ENCODE measurements at places on chromosomes 2 and 18.

DNA sequence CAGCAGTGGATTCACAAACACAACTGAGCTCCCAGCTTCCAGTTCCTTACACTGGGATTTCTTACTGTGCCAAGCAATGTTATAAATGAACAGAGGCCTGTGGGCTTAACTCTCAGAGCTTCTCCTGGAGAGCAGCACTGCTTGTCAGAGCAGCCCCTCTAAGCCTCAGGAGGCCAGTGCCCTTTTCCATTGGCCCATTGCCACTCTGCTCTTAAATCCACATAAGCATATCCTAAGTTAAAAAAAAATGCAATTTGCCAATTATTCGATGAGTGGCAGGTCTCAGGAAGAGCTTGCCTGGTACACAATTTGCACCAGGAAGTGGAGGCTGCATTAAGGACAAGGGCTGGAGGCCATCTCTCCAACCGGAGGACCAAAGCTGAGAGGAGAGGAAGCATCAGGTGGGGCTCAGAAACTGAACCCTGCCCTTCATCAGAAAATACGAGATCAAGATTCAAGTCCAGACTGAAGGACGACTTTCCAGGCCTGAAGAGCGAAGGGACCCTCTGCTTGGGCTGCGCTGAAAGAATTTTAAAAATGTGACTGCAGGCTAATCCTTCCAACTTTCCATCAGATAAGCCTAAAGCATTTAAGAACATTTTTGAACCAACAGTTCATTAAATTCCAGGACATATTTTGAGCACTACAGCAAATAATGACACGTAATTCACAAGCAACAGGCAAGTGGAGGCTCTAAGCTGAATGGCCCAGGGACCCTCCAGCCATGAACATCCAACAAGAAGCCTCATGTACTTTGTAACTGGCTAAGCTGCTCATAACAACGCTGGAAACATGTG lies 28.4 kb upstream of the PXDN start:
- H3K27me3 ChIP-seq = no peaks in the 10 kb centered on the region
- H3K4me1 ChIP-seq = no peaks in the 10 kb centered on the region
- no peaks in the 10 kb centered on the region for H3K36me3 ChIP-seq
- no peak overlapping the region for H3K4me3 ChIP-seq

DNA sequence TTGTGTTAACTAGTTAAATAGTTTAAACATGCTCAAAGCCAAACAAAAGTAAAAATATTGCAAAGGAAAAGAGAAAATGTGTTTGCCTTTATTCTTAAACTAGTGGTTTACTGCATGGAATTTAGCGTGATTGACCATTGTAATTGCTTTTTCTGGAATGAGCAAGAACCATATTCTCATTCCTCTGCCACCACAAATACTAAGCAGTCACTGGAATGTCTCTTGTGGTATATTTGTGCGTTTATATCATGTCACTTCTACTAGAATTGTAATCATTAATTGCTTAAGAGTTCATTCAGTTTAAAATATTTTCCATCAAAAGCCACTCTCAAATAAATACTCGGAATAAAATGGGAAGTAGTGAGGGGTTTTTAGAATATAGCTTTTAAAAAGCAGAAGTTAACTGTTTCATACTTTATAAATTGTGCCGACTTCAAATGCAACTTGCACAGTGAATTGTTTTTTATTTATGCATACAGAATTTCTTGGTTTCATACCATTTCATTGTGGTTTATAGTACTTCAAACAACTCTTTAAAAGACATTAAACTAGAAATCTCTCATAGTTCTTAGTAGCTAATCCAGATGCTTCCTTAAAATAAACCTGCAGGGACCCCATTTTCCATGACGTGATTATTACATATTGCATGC lies 288.1 kb downstream of the EPHA4 start:
- H3K27me3 ChIP-seq = no peaks in the 10 kb centered on the region
- no peak for DNase-seq
- H3K4me1 ChIP-seq = no peaks in the 10 kb centered on the region
- H3K36me3 ChIP-seq = no peaks in the 10 kb centered on the region
- no peak overlapping the region for H3K27ac ChIP-seq

DNA sequence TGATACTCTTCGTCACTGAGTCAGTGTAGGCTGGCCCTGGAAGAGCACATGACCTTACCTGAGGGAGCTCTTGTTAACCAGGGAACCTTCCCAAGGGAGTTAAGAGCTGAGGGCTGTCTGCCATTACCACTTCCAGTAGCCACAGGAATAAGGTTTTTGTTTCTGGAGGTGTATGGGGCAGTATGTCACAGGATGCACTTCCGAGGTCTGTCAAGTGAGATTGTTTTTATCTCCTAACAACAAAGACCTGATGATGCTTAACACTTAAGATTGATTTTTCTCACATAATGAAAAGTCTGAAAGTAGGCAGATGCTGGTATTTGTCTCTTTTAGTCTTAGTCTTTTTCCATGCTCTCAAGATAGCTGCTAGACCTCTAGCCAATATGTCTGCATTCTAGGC lies 41.8 kb downstream of the PSMA8 start:
- peaks cover 6% of the 10 kb centered on the region for H3K4me1 ChIP-seq
- no peaks in the 10 kb centered on the region for H3K36me3 ChIP-seq
- no peak for DNase-seq

DNA sequence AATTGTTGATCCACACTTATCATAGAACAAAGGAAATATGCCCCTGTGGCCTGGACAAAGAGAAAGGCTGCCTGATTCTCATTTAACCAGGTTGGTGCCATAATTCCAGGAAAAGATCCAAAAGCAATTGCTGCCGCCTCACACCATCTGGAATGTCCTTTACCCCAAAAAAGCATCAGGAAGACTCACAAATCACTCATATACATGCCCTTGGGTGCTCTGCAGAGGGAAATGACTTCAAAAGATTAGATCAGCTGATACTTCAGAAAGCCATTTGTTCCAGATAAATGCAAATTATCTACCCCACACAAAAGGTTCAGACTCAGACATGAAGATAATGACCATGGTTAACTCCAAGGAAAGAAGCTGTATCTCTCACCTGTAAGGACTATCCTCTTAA lies 285.8 kb downstream of the C1D start:
- no peak for DNase-seq
- H3K27ac ChIP-seq = no peak overlapping the region
- no peaks in the 10 kb centered on the region for H3K4me1 ChIP-seq
- no peak overlapping the region for H3K4me3 ChIP-seq

DNA sequence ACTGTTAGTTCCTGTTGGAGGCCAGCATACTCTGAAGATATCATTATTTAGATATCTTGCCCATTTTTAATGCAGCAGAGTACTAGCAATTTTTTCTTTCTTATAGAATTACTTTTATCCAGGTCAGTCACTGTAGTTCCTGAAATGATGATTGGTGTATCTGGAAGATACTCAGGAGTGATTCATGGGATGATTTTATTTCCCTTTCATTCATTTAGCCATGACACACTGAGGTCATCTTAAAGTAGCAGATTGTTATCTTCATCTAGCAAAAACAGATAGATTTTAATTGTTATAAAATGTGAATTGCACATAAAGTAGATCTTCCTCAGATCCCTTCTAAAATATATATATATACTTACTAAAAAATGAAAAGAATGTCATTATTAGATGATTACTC lies 109.1 kb downstream of the PIK3C3 start:
- H3K27ac ChIP-seq = no peak overlapping the region
- H3K4me3 ChIP-seq = no peak overlapping the region
- peaks cover 7% of the 10 kb centered on the region for H3K4me1 ChIP-seq

GRCh38 chr2:128314348-128315121 lies 4.1 kb downstream of the HS6ST1 start:
- H3K4me3 ChIP-seq = no peak overlapping the region
- H3K27me3 ChIP-seq = peaks cover 10% of the 10 kb centered on the region
- peaks cover 9% of the 10 kb centered on the region for H3K4me1 ChIP-seq
- no peak overlapping the region for H3K27ac ChIP-seq
- DNase-seq = peak; percentile 34
- H3K36me3 ChIP-seq = no peaks in the 10 kb centered on the region

DNA sequence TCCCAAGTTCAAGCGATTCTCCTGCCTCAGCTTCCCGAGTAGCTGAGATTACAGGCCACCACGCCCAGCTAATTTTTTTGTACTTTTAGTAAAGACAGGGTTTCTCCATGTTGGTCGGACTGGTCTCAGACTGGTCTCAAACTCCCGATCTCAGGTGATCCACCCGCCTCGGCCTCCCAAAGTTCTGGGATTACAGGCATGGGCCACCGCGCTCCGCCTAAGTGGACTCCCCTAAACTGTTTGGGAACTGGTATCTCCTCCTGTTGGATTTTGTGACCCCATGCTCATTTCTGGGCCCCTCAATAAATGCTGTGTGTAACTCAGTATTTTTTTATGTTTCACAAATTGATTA lies 5.2 kb downstream of the SCTR start:
- H3K4me3 ChIP-seq = no peak overlapping the region
- peaks cover 24% of the 10 kb centered on the region for H3K27me3 ChIP-seq
- no peaks in the 10 kb centered on the region for H3K4me1 ChIP-seq
- no peaks in the 10 kb centered on the region for H3K36me3 ChIP-seq

- no peaks in the 10 kb centered on the region for H3K36me3 ChIP-seq
- no peaks in the 10 kb centered on the region for H3K27me3 ChIP-seq
- H3K4me1 ChIP-seq = no peaks in the 10 kb centered on the region
- H3K4me3 ChIP-seq = no peak overlapping the region
These were observed 453.0 kb upstream of the CDH20 start for GRCh38 chr18:60880184-60880583.

DNA sequence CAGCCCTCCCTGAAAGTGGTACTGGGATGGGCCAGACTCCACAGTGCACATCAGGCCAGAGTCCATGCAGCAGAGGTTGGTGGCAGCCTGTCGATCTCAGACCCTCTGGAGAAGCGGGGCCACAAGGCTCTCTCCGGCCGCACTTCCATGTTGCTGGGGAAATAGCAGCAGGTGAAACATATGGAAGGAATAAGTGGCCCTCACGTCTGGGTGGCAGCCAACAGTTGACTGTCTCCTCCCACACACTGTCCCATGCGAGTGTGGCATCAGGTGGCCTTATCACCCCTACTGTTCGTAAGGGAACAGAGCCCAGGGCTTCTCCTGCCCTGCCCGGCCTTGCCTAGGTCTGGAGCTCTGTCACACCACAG lies 58.1 kb upstream of the FOSL2 start:
- DNase-seq = no peak
- H3K36me3 ChIP-seq = peaks cover 7% of the 10 kb centered on the region
- H3K4me1 ChIP-seq = peaks cover 6% of the 10 kb centered on the region
- no peak overlapping the region for H3K4me3 ChIP-seq
- H3K27ac ChIP-seq = no peak overlapping the region

DNA sequence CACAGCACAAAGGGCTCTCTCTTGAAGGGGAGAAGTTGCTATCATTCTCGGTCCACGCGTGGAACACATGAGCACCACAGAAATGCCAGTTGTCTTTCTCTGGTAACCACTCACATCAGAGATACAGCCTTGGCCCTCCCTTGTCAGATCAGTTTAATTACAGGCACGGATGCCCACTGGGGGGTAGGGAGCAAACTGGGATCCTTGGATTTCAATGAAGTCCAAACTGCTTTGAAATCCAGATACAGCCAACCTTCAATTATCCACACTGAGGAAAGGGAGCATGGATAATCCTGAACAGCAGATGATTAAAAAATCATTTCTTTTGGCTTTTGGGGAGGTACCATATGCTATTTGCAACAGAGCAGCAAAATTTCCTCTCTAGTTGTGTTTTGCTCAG lies 63.7 kb upstream of the DAPL1 start:
- H3K27me3 ChIP-seq = peaks cover 8% of the 10 kb centered on the region
- no peaks in the 10 kb centered on the region for H3K4me1 ChIP-seq
- no peaks in the 10 kb centered on the region for H3K36me3 ChIP-seq

DNA sequence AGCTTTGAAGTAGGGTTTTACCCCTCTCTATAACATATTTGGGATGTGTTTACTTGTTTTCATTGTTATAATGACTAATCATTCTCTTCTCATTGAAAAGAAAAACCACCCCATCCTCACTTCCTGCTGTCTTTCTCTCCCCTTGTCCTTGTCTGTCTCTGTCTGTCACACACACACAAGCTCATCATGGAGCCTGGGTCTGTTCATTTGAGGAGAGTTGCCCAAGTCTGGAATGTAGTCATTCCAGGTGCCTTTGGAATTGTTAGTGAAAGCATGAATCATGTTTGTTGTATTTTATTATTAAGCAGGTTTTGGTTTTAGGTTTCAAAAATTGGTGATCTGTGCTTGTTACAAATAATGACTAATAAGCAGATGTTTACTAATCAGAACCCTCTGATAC lies 133.5 kb upstream of the IL1R2 start:
- peaks cover 8% of the 10 kb centered on the region for H3K36me3 ChIP-seq
- DNase-seq = no peak
- H3K27ac ChIP-seq = no peak overlapping the region
- H3K4me3 ChIP-seq = no peak overlapping the region

DNA sequence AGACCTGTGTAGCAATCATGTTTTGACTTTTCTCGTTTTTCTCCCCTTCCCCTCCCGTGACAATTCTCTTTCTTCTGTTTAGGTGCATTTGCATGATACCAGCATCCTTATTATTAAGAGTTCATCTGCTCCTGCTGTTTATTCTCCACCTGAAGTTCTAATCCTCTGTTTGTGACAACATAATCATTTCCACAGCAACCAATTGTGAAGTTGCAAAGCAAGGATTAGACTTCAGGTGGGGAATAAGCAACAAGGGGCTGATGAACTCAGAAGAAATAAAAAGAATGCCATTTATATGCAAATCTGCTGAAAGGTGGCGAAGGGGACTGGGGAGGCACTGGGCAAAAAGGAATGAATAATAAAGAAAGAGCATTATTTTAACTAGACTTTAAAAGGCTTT lies 124.8 kb upstream of the LINC00305 start:
- no peak for DNase-seq
- H3K27ac ChIP-seq = no peak overlapping the region
- no peaks in the 10 kb centered on the region for H3K4me1 ChIP-seq
- H3K27me3 ChIP-seq = no peaks in the 10 kb centered on the region
- no peaks in the 10 kb centered on the region for H3K36me3 ChIP-seq

GRCh38 chr18:51151185-51151567 lies 46.3 kb downstream of the MEX3C start:
- no peak overlapping the region for H3K4me3 ChIP-seq
- peaks cover 3% of the 10 kb centered on the region for H3K36me3 ChIP-seq
- peaks cover 3% of the 10 kb centered on the region for H3K27me3 ChIP-seq
- no peak for DNase-seq
- peaks cover 35% of the 10 kb centered on the region for H3K4me1 ChIP-seq
- H3K27ac ChIP-seq = peak overlapping the region; percentile 73

GRCh38 chr2:127662937-127663565 lies 12.3 kb downstream of the LIMS2 start:
- no peak overlapping the region for H3K27ac ChIP-seq
- H3K4me1 ChIP-seq = peaks cover 1% of the 10 kb centered on the region
- H3K27me3 ChIP-seq = peaks cover 55% of the 10 kb centered on the region
- H3K36me3 ChIP-seq = no peaks in the 10 kb centered on the region
- no peak for DNase-seq
- no peak overlapping the region for H3K4me3 ChIP-seq

- no peak for DNase-seq
- no peak overlapping the region for H3K27ac ChIP-seq
- H3K36me3 ChIP-seq = peaks cover 22% of the 10 kb centered on the region
- H3K27me3 ChIP-seq = no peaks in the 10 kb centered on the region
- H3K4me1 ChIP-seq = peaks cover 24% of the 10 kb centered on the region
These were observed 12.0 kb downstream of the SFTPB start for GRCh38 chr2:85655961-85656417.

Data from activated CD8-positive, alpha-beta memory T cell treated with anti-CD3 and anti-CD28 coated beads, Interleukin-2, amount 10 ng/mL, durations not matched to agents 7 days and 5 days (primary cell).